CD4-positive, alpha-beta T cell (primary cell): ENCODE measurements at places on chromosomes 3 and 15.

DNA sequence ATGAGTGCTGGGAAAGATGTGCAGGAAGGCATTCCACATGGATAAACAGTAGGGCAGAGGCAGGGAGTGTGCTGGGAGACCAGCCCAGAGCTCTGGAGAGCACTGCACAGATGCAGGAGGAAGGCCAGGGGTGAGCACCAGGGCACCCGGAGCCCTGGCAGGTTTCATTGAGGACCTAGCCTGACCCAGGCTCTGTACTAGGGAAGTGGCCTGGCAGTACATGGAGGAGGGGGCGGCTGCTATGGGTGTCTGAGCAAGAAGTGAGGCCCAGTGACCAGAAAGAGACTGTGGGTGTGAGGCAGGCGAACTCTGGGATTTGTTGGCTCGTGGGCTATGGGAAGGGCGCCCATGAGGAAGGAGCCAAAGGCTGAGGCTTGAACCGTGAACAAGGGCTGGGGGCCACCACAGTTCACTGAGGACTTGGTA is 139.1 kb downstream of the DNAJB8 start:
- DNase-seq, result no peak

GRCh38 chr3:156898296-156898880 is 72.2 kb downstream of the LEKR1 start:
- no peak for DNase-seq

DNA sequence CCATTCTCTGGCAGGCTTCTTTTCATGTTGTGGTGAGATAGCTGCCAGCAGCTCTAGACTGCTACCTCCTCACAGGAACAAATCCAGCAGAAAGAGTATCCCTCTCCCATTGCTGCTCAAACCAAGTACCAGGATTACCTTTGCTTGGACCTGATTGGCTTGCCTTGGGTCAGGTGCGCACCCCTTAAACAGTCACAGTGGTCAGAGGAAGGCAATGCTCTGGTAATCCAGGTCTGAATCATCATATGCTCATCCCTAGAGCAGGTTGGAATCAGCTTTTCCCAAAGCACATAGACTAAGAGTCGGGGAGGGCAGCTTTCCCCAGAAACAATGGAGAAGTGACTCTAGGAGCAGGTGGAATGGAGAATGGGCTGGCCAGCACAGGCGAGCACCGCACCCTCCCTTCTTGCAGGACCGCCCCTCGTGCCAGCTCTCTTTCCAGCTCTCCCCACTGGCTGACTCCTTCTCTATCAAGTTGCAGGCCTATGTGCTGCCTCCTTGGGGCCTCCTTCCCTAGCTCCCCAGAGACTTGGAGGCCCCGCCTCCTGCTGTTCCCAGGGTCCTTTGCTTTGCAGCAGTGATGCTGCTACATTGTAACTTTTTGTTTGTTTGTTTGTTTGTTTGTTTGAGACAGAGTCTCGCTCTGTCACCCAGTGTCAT is 29.9 kb upstream of the ADPGK start:
- DNase-seq, result no peak

DNA sequence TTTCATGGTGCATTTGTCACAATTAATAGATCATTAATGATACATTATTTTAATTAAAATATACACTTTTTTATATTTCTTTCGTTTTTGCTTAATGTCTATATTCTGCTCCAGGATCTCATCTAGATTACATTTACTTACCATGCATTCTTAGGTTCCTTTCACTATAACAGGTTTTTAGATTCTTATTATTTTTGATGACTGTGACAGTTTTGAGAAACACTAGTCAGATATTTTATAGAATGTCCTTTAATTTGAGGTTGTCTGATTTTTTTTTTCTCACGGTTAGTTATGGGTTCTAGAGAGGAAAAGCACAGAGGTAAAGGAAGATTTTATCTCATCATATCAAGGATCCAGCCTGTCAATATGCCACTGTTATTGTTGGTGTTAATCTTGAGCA is 595.8 kb upstream of the BCHE start:
- DNase-seq, result no peak

DNA sequence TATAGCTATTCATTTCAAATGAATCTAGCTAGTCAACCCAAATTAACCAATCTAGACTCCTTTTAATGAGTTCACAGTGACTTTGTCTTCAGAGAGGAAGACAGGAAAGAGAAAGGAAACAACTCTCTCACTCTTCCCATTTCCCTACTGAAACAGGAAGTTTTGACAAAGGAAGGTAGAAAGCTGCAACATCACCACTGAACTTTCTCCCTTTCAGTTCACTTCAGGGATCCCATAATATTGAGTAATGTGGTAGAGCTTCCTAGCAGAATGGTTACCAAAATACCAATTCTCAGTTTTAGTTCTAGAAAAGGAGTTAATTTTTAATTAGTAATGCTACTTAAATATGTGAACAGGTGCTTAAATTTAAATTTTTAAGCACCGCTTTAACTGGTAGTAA is 7.5 kb downstream of the VPS13C start:
- no peak for DNase-seq

DNA sequence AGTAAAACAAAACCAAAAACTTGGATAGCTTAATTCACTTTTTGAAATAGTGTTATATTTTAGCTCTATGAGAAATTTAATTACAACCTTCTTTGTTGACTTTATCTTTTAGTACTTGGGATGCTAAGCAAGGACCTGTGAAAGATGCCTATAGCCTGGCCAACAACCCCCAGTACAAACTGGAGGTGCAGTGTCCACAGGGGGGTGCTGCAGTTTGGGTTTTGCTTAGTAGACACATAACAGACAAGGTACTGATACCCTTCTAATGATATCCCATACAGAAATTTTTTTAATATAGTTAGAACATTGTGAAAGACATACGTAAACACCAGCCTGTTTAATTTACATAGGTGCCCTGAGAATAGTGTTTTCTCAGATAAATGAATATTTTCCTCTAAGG is 35.3 kb downstream of the CAPN7 start:
- DNase-seq, result peak; percentile 37

DNA sequence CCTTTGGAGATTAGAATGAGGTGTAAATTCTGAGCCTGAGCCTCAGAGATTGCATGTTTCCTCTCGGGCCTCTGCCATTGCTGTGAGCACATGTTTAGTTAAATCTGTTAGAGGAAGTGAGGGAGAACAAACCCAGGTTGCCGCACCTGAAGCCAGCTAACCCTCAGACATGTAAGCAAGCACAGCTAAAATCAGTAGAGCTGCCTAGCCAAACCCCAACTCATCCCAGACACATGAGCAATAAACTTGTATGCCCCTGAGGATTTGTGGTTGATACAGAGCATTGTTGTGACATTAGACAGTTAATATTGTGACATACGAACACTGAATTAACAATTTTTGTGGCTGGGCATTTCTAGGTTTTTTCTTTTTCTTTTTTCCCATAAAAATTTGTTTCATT is 41.9 kb downstream of the NMD3 start:
- DNase-seq, result no peak

DNA sequence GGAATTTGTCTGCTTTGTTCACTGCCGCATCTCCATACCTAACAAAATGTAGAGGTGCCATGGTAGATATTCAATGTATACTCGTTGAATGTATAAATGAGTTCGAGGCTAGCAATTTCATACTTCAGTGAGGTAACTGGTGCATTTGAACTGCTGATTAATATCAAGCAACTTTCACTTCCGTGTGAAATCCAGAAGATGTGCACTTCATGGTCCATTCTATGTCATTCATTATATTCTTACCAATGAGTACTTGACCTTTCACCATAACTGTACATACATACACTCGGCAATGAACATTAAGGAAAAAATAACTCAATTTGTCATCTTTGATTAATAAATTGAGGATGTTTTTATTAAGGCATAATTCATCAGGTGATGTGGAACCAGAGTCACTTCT is 598.5 kb downstream of the ZNF385D start:
- no peak for DNase-seq

GRCh38 chr3:44339181-44340057 is 853 bp downstream of the TCAIM start:
- no peak for DNase-seq

DNA sequence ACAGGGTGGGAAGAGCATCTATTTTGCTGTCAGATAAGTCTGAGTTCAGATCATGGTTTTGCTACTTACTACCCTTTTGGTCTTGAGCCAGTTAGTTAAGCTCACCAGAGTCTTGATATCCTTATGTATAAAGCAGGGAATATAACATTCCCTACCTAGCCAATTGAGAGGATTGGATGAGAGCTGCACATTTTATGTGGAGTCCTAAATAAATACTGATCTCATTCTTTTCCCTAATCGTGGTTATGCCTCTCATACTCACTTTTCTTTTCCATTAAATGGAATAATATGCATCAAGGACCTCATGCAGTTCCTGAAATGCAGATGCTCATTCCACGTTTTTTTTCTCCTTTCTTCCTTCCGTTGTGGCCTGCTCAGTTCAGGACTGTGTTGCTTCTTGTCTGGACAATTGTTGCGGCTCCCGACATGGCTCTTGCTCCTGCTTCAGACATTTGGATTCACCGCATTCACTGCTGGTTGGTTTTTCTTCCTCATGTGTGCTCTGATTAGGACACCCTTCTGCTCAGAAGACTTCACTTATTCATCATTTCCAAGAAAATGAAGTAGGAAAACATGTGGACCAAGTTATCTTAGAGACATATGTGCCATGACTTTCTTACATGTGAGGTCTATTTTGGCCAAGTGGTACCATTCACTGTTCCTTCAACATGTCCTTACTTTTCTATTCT is 90.2 kb downstream of the NFKBIZ start:
- DNase-seq, result no peak

- DNase-seq, result no peak
Observed at GRCh38 chr15:77410701-77411618, 8.9 kb downstream of the PEAK1 start.

DNA sequence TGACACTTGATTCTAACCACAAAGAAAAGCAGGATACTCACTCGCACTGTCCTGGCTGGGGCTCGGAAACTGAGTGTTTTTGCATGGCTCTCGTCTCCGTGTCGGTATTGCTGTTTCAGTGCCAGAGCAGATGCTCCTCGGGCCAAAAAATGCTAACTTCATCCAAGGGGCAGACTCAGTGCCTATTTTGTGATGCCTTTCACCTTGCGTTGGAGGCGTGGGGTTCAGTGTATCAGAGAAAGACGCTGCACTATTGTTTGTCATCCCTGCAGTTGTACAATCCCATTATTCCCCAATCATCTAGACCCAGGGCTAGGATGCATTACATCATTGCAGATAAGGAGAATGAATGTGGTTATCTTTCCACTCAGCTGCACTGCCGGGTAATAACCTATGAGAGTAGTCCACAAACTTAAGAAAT is 1.4 kb downstream of the CACNA2D3 start:
- no peak for DNase-seq

DNA sequence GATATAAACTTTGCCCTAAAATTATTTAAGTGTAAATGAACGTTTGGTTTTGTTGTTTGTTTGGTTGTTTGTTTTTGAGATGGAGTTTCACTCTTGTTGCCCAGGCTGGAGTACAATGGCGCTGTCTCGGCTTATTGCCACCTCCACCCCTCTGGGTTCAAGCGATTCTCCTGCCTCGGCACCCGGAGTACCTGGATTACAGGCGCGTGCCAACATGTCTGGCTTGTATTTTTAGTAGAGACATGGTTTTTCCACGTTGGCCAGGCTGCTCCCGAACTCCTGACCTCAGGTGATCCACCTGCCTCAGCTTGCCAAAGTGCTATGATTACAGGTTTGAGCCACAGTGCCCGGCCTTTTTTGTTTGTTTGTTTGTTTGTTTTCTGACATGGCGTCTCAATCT is 87.9 kb upstream of the CHD2 start:
- DNase-seq, result no peak

GRCh38 chr15:28020644-28021043 is 78.5 kb downstream of the OCA2 start:
- DNase-seq, result no peak

DNA sequence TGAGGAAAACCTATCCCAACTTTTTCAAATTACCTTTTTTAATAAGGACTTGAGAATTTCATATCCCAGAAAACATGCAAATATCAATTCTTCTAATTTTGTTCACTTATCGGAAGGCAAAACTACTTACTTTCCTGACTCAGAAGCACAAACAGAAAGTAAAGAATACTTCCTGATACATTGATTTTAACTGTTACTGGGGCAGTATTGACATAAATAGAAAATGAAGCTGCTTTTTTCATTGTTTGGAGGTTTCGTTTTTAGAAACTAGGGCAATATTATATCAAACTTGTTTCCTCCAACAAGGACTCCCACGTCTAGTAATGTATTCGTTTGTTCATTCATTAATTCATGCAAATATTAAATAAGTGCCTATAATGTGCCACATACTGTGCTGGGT is 19.1 kb downstream of the PAQR9 start:
- DNase-seq, result peak; percentile 37

DNA sequence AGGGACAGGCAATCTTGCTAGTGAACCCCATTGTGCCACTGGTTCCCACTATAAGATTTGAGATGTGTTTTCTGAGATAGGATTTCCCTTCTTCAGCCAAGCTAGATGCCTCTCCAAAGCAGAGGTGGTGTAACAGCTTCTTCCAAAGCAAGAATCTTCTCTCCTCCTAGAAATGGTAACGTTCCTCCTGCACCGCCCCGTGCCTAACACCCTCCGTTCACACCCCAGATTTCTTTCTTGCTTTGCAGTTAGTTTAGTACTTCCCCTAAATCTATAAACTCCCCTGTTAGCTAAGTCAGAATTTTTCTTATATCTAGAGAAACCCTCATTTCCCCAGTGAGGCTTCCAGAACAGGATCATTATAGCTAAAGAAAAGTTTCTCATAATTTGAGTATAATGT is 617.6 kb upstream of the MDFIC2 start:
- no peak for DNase-seq

- DNase-seq, result peak; percentile 57
Observed at GRCh38 chr3:50320853-50321335, 1.7 kb downstream of the HYAL2 start.

DNA sequence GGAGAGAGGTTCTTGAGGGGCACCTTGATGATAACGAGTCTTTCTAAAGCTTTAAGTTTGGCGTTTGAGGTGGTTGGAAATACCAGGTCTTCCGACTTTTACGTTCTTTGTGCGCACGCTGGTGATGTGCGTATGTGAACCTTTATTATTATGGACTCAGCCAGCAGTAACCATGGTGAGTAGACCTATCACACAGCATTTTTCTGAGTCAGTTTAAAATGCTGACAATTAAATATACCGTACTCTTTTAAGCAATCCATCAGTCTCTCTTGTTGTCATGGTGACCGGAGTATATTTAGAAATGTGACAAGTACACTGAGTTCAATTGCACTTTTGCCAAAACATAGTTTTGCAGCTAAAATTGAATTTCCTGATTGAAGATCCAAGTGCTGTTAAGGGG is 172.2 kb downstream of the LPP start:
- no peak for DNase-seq

- no peak for DNase-seq
Observed at GRCh38 chr15:58506783-58507668, 75.2 kb downstream of the LIPC start.
